MV-4-11 (cell line): ENCODE measurements at places on chromosomes 3 and 15.

DNA sequence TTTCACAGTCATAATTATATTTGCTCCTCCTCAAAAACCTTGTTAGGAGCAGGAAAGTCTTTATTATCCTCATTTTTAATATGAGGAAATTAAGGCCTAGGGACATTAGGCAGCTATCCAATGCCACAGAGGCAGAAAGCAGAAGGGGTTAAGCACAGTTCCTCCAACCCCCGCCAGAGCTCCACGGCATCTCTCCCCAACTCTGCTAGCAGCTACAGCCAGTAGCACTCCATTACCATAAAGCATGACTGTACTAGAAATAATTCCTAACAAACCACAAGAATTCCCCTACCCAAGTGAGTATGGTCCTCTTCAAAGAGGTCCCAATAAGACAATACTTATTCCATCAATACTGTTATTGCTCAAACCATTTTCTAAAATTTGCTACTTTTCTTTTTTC is 9.8 kb downstream of the HEG1 start:
- DNase-seq, result peak; percentile 61

DNA sequence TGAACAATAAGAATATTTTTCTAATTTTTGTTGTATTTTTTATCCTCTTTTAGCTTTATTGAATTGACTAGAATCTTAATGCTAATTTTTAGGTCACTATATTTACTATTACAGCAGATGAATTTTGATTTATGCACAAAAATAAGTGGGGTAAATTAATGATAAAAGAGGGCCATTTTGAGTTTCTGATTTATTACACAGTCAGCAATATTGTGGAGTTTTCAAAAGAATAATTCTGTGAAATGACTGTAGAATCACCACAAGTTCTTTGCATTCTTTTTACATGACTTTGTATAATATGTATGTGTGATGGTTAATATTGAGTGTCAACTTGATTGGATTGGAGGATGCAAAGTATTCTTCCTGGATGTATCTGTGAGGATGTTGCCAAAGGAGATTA is 812.4 kb upstream of the DPPA4 start:
- no peak for DNase-seq

- DNase-seq, result no peak
Measured at GRCh38 chr3:157785102-157785826, 282.0 kb upstream of the VEPH1 start.

- no peak for DNase-seq
Measured at GRCh38 chr3:177528306-177529070, 331.2 kb upstream of the TBL1XR1 start.

DNA sequence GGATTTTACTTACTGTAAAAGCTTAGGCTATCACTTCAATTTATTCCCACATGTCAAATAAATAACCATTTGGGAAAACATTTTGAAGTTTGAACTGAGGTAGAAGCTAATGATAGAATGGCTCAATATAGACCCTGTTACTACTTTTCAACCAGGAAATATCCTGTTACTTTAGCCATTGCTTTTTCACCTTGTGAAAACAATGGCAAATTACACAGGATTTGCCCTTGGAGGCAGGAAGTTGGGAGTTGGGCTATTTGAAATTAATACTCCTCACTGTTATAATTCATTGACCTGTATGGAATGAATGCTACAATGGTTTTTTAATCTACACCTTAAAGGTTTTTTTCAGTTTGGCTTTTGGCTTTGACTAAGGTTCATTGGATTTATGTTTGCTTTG is 98.1 kb upstream of the UBE2E2 start:
- no peak for DNase-seq

- no peak for DNase-seq
Measured at GRCh38 chr3:197462808-197463207, 93.0 kb downstream of the BDH1 start.

GRCh38 chr3:54494209-54494608 is 371.9 kb downstream of the CACNA2D3 start:
- no peak for DNase-seq

DNA sequence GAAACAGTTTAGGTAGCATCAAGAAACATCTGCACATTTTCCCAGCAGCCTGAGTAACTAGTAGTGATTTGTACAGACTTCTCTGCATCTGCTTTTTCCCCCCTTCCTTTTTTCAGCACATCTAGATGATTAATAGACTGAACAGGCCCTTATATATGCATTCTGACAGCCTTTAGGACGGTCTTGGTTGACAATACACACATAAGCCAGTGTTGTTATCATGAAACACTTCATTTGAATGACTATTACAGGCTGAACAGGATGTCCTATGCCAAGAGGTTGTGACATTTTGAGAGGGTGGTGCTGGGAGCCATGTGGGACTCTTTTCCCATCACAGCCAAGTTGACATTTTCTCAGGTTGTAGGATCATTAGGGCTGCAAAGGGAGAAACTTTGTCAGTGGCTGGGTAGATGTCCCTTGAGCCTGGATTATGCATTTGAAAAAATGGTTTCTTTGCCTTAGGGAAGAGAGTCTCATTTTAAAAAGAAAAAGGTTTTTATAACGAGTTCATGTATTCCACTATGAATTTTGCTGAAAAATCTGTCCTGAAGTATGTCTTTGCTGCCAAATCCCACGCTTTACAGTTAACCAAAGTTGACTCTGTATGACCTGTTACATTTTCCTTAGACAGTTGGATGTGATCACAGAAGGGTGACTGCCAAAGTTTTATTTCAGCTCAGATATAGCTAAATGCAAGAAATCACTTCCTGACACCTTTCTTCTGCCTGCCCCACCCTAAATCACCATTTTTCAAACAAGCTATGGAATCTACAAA is 73.7 kb downstream of the FILIP1L start:
- no peak for DNase-seq
